ENCODE measurements at places on chromosomes 11 and 22.
A peak's percentile ranks its signal among the peaks of the same experiment; 100 is the strongest.

DNA sequence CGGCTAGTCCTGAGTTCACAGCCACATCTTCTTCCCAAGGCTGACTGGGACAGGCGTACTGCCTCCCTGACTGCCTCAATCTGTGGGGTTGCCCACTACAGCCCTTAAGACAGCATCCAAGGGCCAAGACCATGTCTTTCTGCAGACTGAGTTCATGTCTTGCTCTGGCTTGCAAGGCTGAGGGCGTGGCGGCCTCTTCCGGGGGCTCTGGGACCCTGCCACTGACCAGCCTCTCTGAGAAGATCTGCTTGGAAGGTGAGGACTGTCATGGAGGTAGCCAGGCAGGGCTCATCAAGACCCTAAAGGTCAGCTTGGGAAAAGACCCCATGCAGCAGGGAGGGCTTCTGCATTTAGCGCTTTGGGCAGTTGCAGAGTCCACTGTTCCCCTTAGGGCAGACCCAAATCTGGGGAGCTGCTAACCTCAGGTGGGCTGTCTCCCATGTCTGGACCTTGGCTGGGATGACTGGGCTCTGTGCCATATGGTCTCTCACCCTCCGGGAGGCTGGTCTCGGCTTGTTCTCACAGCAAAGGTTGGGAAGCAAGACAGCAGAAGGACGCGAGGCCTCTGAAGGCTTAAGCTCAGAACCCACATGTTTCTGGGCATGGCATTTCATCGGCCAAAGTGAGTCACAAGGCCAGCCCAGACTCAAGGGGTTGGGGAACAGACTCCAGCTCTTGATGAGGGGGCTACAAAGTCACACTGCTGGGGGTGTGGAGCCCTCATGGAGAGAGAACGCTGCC lies 109.1 kb upstream of the LMO1 start:
- DNase-seq: no peak

DNA sequence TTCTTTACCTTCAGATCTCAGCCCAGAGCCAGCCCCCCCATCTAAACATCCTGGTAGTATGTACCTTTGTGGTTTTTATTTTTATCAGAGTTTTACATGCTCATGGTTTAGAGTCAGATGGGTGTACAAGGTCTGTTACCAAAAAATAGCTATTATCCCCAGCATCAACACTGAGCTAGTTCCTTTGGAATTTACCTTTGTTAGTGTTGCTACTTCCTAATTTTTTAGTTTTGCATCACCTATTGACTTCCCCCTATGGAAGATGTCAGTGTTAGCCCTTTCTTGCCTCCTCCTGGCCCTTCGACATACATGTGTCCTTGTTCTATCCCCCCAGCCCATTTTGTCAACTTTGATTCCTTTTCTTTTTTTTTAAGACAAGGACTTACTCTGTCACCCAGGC lies 7.4 kb downstream of the UPB1 start:
- no peak for DNase-seq

DNA sequence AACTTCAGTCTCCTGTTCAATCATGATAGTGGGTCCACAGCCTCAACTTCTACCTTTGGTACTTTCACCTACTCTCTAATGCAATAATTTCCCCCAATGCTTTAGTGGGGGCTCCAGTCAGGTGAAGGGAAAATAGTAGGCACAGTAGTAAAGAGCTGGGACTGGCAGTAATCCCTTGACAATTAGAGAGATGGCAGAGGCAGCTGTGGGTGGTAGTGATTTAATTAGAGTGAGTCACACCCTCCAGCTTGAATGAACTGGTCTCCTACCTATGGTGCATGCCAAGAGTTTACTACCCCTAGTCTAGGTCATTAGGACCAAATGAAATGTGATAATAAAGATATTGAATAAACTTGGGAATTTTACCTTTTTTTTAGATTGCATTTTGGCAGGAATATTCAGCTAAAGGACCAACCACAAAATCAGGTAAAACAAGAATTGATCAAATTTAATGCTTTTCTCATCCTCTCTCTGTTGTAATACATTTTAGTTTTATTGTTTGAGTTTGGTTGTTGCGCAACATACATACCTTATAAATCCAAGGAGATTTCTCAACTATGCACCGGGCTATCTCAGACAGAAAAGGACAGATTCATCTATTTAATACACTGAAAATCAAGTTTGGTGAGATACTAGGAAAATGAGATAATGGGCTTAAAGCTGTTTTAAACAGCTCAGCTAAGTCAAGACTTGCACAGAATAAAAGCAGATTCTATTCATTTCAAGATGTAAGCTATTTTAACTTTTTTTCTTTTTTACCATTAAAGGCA lies 9.0 kb downstream of the PRRG4 start:
- no peak for DNase-seq

DNA sequence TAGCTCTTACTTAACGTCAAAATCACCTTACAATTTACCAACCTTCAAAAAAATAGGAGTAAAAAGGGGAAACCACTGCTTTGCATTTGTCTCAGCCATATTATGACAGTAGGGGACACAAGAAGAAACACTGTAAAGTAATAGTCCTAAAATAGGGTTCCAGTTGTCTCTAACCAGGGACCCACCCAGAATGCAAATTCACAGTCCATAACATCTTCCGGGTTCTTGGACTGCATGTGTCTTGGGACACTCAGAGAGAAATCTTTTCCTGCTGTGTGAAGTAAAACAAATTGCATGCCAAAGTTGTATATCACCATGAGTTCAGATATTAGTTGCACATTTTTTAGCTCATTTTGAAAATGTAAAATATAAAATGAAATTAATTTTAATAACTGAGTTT lies 69.8 kb upstream of the PGR start:
- DNase-seq: no peak

GRCh38 chr11:2561696-2562581 lies 117.1 kb downstream of the KCNQ1 start:
- peak; percentile 92 for DNase-seq

GRCh38 chr11:44793350-44794090 lies 66.8 kb downstream of the TSPAN18 start:
- no peak for DNase-seq

GRCh38 chr11:113351480-113351879 lies 36.1 kb upstream of the ANKK1 start:
- DNase-seq: no peak

- no peak for DNase-seq
These were observed 31.1 kb upstream of the RDX start for GRCh38 chr11:110327508-110327907.

- no peak for DNase-seq
These were observed 8.4 kb downstream of the KRTAP5-6 start for GRCh38 chr11:1705126-1706052.

DNA sequence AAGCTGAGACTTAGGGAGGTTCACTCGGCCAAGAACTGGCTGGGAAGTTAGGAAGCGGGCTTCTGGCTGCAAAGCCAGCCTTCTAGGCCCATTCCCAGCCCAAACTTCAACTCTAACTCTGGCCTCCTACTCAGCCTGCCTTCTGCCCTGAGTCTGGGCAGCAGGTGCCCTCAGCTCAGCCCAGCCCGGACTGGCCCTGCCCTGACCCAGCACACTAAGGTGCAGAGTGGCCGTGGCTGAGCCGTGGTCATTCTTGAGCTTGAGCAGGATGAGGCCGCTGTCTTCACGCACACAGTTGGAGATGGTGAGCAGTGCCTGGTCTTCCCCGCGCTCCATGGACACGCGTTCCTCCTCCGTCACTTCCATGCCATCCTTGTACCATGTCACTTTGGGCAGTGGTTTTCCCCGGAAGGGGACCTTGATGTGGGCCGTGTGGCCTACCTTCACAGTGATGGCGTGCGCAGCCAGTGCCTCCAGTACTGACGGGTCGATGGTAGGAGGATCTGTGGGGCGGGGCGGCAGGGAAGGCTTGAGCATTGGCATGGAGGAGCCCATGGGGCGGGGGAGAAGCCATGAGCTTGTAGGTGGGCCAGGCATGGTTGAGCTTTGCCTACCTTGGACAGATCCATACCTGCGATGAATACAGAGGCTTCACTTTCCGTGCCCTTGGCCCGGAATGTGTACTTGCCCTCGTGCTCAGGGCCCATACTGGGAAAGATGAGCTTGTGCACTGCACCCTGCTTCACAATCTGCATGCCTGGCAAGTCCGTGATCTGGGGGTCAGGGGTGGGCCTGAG lies 12.1 kb downstream of the IGSF22 start:
- DNase-seq: no peak

DNA sequence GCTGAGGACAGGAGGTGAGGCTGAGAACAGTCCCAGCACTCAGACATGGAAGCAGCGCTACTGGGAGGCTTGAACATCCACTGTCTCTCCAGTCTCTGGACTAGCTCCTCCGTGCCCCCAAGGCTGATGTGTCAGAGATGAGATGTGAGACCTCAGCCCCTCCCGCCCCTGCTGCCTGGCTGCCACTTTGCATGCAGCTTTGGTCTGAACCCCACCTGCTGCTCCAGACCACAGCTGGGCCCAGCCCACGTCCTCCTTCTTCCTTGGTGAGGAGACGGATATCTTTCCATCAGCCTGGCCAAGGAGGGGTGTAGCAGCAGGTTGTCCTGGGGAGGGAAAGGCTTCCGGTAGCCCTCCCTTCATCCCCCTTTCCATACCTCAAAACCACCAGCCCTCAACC lies 148.0 kb upstream of the B3GAT1 start:
- no peak for DNase-seq

DNA sequence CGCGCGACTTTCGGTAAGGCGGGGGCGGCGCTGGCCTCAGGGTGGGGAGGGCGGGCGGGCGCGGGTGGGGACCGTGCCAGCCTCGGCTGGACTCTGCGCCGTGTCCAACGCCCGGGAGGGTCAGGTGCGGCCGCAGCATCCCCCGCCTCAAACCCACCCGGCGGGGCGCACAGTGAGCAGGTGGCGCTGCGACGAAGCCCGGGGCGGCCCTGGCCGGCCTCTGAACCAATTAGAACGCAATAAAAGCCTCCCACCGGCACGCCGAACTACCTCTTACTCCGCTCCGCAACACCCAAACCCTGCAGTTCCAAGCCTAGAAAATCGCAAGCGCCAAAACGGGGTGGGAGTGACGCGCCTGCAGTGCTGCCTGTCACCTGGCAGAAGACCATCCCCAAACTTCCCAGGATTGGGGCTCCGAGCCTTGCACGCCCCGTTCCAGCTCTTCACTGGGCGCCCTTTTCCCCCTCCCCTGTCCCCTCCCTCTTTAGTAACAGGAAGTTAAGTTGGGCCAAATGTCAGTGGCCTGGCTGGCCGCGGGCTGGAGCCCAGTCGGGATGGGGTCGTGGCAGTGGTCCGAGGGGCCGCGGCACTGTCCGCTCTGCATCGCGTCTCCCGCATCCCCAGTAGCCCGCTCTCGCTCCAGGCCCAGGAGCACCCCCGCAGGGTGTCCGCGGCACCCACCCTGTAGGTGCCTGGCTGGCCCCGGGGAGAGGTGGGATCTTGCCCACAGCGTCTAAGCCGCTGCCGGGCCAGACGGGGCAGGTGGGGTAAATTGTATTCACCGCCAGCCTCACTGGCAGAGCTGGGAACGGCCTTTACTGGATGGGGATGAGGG lies 541 bp downstream of the MICAL2 start:
- no peak for DNase-seq

GRCh38 chr11:6681505-6681904 lies 1.6 kb downstream of the MRPL17 start:
- DNase-seq: no peak

- DNase-seq: no peak
These were observed 49.8 kb downstream of the ARHGAP8 start for GRCh38 chr22:44802071-44802700.

GRCh38 chr11:96238563-96239135 lies 104.3 kb downstream of the MAML2 start:
- no peak for DNase-seq

DNA sequence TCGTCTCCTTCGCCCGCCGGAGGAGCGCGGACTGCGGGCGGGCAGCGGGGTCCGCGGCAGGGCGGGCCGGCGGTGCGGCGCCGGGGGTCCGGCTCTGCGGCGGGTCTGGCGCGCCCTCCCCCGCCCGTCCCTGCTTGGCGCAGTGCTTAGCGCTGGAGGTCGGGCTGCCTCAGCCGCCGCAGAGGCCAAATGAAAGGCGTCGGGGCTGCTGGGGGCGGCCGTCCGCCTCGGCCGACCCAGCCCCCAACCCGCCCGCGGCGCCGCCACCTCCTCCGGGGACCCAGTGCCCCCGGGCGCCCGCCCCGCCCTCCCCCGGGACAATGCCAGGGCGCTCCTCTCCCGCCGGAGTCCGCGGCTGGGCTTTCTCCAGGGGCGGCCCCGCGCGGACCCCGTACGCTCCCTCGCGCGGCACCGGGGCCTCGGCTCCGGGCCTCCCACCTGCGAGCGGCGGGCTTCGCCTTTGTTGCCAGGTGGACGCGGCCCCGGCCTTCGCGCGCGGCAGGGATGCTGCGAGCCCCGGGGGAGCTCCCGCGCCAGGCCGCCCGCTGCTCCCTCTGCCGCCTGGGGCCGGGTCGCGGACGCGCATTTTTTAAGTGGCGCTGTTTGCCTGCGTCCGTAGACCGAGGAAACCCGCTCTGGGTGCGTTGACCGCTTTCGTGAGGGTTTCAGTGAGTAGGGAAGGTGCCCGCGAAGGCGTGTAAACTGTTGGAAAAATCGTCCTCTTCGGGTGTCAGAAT lies 583 bp downstream of the APLP2 start:
- DNase-seq: peak; percentile 61

DNA sequence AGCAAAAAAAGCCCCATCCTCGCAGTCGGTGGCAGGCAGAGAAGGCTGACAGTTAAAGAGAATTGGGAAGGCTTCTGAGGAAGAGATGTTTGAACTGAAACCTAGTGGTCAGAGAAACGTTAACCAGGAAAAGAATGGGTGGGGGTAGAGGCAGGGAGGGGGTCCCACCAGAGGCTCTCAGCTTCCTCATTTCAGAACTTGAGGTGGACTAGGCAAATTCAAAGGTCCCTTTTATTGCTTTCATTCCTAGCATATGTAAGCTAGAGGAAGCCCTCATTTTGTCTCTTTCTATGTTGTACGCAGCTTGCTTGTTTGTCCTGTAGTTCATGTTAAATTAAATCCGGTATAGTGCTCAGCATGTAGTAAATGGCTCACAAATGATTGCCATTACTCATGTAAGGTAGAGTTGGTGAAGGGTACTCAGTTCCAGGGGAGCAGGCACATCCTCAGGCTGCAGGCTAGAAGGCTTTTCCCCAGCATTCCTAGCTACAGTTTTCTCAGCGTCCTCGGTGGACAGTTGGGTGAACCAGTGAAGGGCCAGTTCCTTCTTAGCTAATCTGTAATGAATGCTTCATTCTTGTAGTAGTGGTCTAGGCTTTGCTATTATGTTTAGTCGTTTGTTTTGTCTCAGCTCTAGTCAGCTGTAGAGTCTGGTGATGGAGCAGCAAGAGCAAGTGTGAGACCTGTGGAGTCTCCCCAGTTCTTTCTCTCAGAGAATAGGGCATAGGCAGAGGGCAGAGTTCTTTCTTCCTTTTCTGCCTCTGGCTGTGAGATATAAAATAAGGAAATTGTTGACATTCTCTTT lies 58.6 kb downstream of the UVRAG start:
- no peak for DNase-seq

- no peak for DNase-seq
These were observed 1.7 kb upstream of the MYRF start for GRCh38 chr11:61750631-61751273.

DNA sequence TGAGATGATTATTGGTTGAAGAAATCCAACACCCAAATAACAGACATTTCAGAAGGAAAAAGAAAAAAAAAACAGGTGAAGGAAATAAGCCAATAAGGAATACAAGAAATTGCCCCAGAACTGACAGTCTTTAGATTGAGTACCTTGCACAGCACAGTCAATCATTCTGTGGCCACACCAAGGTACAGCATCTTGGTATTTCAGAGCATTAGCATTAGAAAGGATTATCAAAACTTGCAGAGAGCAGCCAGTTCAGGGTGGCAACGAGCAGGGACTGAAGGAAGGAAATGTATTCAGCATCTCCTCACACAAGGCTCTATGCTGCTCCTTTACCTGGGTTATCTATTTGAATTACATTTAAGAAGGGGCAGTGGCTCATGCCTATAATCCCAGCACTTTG lies 2.1 kb downstream of the ADA2 start:
- no peak for DNase-seq

All from dorsolateral prefrontal cortex (tissue), 122 donors.